ENCODE measurements at places on chromosomes 1 and 21. TPM values are rescaled to one million over a fixed set of nuclear protein-coding genes. Genes with fewer than 3 reads are reported as not detected.

DNA sequence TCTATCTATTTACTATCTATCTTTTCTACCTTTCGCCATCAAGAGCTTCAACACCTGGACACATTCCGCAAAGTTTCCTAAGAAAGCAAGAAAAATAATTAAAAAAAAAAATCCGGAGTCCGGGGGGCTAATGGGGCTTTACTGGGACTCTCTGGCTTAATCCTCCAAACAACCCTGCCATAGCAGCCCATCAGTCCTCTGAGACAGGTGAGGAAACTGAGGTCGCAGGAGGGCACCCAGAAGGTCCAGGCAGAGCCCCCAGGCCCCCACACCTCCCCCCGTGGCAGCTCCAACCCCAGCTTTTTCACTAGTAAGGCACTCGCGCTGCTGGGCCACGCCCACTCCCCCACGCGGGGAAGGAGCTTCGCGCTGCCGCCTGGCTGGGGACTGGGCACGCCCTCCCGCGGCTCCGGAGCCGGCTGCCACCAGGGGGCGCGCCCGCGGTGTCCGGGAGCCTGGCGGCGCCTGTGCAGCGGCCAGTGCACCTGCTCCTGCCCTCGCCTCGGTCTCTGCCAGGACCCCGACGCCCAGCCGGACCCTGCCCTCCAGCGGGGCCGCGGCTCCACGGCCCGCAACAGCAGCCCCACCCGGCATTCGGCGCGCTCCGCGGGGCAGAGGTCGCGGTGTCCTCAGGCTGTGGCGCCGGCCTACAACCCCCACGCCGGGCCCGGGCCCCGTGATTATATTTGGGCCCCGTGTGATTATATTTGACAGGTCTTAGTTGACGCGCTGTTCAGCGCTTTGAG, 54.1 kb upstream of the SAMD11 start:
- DNase-seq: no peak

DNA sequence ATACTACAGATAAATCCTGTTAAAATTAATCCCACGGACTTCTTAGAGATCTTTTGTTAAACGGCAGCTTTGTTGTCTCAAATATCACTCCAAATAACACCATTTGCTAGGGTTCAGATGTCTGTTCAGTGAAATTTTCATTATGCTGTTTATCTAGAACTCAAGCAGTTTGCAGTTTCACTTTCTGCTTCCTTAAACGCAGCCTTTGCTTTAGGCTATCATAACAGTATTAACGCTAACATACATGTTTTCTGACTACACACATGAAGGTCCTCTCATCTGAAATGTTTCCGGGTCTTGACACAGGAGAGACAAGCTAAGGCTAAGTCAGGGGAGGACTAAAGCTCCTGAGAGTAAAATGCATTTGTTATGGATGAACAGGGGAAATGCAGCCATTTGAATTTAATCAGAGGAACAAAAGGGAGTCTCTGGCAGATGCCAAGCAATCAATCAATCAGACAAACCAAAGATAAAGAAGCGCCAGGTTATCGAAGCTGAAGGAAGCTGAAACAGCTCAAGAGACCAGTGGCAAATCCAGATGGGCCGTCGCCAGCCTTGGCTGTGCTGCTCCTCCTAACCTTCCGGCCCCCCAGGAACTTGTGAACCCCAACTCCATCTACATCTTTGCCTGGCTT, 16.9 kb downstream of the CCSAP start:
- no peak for DNase-seq

Gene MMP23B
- total RNA-seq: 1.2 TPM

DNA sequence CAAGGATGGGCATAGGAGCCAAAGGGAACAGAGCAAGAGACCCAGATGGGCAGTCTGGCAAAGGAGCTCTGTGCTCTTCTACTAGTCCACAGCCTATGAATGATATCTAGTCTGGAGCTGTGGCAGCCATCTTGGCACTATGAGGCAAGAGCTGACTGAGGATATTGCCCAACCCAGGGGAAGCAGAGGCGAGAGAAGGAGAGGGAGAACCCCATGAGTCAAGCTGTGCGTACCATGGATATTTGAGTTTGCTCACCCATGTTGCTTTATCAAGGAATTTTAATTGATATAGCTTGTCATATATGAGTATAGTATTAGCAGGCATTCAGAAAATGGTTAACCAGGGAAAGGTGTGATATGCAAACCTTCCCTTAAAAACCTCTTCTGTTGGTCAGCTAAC, 420.9 kb downstream of the PRDM2 start:
- DNase-seq: peak; percentile 57

DNA sequence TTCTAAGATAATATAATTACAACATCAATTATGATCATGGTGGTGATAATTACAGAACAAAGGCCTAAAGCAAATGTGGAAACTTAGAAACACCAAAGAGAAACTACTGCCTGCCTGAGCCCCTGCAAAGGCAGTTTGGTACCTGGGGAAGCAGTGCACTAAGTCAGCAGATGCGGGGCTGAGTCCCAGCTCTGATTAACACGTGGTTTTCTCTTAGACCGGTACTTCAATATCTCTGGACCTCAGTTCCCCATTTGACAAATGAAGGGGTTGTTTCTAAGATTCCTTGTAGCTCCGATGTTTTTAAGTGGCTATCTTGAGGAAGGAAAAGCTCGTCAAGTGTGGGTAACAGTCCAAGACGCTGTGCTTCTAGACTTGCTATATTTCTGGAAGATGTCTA, 16.7 kb upstream of the PLEKHA6 start:
- DNase-seq: no peak

- no peak for DNase-seq
Measured at GRCh38 chr1:38919130-38919529, 22.5 kb downstream of the RHBDL2 start.

Measured in foreskin keratinocyte (primary cell).